Smooth muscle cell of the brain vasculature (primary cell): ENCODE measurements at places on chromosomes 16 and 17.

- no peak for DNase-seq
Observed at GRCh38 chr17:35735036-35735805, 3.8 kb downstream of the RASL10B start.

- DNase-seq, result no peak
Observed at GRCh38 chr16:81127051-81127450, 30.9 kb upstream of the GCSH start.

GRCh38 chr17:55284944-55285339 lies 20.2 kb downstream of the HLF start:
- DNase-seq, result no peak

- DNase-seq, result no peak
Observed at GRCh38 chr17:40445751-40446468, 2.7 kb downstream of the IGFBP4 start.

GRCh38 chr17:34711646-34712045 lies 132.3 kb downstream of the TMEM132E start:
- DNase-seq, result no peak
